NCI-H2081 (cell line): ENCODE measurements at places on chromosomes 13 and 19.
A peak's percentile ranks its signal among the peaks of the same experiment; 100 is the strongest.

DNA sequence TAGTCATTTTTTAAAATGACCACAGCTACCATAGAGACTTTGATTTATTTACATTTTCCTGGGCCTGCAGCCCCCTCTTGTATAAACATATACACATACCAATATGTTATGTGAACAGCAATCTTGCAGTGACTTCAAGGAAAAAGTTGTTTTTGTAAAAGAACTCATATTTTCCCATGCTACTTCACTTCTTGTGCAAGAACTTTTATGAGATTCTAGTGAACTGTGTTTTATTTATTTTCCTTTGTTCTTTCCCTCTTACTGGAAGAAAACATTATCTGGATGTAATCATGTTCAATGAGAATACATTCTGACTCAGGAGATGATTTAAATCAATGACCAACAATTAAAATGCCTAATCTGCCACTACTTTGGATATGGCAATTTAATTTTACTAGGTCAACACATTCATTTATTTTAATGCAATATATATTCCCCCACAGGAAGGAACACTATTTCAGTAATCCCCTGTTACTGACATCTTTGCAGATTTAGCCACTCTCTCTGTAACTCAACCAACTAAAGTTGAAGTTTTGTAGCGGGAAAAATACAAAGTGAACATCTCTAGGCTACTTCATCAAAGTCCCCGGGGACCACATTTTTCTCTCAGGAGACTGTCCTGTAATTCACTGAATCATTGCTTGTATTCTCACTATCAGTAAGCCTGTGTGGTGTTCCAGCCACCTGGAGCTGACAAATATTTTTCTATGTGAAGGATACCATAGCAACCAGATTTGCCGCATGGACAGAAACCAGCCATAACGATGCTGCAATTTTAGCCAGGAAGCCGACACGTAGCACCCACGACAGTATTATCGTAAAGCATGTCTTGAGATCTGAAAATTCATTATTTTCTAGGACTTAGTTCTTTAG is 90.5 kb downstream of the STARD13 start:
- DNase-seq, result peak; percentile 43

DNA sequence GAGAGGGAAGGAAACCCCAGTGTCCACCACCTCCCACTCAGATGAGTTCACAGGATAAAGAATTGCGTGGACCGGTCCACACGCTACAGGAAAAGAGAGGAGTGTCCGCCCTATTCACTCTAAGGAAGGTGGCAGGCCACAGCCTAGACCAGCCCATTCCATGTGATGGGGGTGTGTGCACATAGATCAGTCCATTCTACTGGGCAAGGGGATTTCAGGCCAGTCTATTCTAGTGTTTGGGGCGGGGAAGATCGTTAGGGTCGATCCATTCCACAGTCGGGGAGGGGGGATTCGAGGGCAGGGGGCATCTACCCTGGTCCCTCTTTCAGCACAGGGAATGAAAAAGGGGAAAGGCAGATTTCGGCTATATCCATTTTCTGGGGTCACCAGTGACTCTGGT is 7.8 kb downstream of the FIZ1 start:
- no peak for DNase-seq

GRCh38 chr19:46704379-46705076 is 12.4 kb downstream of the PRKD2 start:
- peak; percentile 9 for DNase-seq

GRCh38 chr19:1001538-1002166 is 1.4 kb downstream of the GRIN3B start:
- DNase-seq, result peak; percentile 40

DNA sequence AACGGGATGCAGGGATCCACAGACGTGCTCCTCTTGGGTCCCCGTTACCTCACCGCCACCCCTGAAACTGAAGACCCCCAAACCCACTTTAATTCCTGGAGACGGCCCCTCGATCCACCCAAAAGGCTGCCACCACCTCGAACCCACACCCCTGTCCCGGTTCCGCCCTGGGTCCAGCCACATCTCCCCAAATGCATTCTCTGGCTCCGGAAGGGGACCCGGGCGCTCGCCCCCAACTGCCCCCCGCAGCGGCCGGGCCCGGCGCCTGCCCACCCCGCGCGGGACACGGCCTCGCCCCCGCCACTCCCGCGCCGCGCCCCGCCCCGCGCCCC is 219 bp upstream of the FSTL3 start:
- DNase-seq, result no peak

- no peak for DNase-seq
Observed at GRCh38 chr13:86445206-86445605, 646.0 kb upstream of the SLITRK6 start.

DNA sequence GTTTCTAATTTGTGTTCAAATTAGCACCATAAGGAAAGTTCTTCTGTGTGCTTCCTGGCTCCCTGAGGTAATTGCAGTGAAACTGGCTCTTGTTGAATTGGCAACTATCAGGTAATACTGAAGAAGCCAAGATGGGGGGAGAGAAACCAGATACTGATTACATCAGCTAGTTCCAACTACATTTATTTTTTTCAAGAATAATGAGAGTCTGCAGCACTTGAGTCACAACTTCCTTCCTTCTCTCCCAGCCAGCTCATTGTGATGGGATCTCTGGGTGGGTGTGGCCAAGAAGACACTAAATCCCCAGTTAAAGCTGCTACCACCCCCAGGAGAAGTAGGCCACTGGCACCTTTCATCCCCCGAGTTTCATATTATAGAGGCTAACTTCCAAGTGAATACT is 100.7 kb upstream of the RXFP2 start:
- DNase-seq, result no peak

- DNase-seq, result no peak
Observed at GRCh38 chr19:28820289-28820688, 392.7 kb downstream of the UQCRFS1 start.

- DNase-seq, result no peak
Observed at GRCh38 chr19:50024719-50025021, 502 bp downstream of the VRK3 start.

DNA sequence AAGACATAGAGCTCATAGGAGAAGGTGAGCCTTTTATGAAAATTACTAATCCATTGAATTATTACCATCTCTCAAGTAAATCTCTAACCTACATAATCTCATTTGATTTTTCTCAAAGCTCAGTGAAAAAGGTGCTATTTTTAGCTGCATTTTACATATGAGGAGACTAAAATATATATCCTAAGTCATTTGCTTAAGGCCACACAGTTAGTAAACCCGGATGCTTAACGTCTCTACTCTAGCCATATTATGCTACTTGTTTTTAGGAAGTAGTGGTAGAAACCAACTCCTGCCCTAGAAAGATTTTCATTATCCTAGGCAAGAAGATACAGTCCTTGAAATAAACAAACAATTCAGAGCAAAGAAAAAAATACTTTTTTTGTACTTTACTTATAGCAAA is 108.9 kb downstream of the RBM26 start:
- DNase-seq, result no peak

DNA sequence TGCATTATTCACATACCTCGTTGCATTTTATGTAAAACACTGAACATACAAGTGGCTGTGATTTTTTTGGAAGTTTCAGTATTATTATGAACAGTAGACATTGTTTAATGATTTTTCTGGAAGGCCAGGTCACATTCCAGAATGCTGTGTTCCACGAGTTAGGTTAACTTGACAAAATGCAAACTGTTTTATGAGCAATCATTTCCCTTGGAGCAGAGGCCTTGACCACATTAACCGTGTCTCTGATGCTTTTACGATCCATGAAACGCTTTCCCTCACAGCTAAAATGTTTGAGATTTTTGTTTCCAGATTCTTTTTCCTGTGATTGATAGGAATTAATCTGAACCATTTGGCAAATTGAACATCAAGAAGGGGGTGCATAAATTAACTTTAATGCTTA is 57.8 kb downstream of the MBNL2 start:
- DNase-seq, result no peak

DNA sequence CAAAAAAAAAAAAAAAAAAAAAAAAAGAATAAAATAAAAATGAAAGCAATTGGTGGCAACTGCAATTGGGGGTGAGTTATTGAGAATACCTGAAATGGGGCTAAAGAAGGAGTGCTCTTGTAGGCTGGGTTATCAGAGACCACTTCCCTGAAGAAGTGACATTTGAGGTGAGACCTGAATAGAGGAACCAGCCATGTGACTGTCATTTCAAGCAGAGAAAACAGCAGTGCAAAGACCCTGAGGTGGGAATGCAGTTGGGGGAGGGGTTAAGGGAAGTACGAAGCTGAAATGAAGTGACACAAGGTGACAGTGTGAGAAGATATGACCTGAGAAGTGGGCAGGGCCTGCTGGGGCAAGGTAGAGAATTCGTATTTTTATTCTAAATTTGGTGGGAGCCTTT is 4.3 kb upstream of the PALM3 start:
- no peak for DNase-seq

DNA sequence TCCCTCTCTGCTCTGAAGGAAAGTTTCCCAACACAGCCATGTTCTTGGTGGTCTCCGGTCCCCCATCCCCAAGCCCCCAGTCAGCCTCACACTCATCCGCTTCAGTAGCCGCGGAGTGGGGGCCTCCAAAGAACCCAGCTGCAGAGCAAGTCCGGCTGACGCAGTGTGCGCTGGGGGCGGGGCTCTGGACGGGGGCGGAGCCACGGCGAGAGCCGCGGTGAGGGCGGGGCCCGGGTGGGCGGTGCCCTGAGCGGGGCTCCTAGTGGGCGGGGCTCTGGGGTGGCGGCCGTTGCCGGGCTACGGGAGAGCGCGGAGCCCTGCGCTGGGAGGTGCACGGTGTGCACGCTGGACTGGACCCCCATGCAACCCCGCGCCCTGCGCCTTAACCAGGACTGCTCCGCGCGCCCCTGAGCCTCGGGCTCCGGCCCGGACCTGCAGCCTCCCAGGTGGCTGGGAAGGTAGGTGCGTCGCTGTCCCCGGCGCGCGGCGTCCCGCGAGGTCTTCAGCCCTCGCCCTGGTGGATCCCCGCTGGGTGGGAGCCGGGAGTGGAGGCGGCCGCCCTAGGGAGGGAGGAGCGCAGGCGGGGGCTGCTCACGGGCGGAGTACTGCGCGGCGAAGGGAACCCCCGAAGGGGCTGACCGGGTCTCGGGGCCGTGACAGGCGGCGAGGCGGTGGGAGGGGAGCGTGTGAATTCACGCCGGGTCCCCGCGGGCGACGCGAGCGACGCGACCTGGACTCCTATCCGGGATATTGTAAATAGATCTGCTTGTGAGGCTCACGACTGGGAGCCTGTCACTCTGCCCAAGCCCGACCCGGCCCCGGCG is 9.1 kb downstream of the TNFRSF19 start:
- DNase-seq, result peak; percentile 83

DNA sequence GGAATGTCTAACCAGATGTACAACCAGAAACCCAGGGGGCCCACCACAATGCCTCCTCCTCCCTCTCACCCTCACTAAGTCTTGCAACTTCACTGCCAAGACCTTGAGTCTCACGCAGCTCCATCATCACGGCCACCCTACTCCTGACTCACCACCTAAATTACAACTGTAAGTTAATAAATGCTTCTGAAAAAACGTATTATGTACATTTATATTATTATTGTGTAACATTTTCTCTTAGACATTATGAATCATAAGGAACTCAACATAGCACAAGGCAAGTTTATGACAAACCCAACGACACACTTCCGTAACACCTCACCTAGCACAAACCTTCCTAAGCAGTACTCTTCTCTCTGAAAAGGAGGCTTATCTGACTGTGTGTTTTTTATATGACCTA is 20.7 kb downstream of the MIPEP start:
- no peak for DNase-seq

- no peak for DNase-seq
Observed at GRCh38 chr13:43031881-43032280, 8.5 kb downstream of the DNAJC15 start.

DNA sequence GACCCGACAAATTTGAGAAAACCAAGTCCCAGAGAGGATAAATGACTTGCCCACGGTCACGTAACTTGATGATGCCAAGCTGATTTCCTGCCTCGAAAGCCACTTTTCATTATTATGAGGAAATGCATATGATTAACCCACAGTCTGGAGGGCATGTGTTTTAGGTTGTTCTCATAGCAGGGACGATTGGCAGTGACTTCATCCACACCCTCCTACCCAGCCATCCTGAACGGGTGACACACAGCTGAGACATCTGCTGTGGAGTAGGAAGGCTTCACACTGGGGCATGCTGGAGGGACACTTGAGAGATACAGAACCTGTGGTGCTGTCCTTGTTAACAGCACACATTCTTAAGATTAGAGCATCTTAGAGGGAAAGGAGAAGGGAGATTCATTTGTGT is 65.4 kb upstream of the WDFY2 start:
- DNase-seq, result no peak

DNA sequence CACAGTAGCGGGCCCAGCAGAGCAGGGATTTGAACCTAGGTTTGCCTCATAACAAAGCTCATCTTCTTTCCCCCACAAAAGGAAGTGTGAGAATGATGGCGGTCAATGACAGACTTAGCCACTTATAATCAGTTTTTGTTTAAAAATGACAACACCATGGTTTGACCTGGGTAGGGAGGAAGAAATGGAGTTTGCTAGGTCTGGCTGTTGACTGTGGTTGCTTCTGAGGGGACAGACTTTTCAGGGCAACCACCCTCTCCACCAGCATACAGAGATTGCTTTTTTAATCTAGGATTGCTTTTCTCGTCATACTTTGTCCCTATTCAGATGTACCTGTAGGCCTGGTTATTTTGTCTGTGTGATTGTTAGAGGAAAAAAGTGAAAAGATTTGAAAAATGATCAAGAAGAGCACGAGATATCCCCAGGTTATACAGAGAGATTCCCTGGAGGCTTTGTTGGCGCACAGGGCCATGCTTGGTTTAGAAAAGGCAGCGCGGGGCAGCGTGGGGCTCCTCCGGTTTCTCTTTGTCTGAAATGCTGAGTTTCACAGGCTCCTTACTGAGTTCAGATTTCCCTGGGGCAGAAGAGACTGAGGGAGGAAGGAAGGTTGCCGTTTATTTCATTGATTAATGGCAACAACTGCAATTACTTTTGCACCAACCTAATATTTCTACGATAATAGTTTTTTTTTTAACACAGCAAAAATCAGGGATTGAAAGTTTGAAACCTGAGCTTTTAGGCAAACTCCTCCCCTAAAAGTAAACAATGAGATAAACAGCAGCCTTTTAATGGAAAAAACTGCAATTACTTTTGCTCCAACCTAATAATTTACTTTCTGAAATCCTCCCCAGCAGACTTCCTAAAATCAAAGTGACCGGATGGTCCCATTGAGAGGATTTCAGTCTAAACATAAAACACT is 97.0 kb upstream of the RNF113B start:
- peak; percentile 46 for DNase-seq

DNA sequence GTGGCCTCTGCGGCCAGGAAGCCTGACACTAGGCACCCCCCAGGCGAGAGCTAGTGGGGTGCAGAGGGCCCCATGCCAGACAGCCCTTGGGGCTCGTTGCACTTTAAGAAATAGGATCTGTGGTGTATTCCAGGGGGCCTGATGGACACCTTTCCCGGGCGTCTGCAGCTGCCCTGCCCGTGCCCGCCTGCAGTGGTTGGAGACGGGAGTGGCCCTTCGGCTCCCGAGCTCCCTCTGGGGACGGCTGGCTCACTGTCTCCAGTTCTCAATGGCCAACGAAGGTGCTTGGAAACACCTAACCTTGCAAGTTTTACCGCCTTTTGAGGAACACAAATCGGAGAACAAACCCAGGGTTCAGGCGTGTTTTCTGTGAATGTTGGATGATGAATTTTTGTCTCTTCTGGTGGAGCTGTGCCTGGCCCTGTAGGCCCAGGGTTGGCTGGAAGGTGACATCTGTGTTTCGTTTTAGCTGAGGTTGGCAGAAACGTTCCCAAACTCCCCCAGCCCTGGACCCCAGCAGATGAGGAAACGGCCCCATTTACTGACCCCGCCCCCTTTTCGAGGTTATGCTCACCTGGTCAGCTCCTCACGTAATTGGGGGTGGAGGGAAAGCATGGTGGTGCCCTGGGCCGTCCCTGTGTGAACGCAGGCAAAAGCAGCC is 17.4 kb upstream of the NPAS1 start:
- DNase-seq, result no peak

GRCh38 chr19:38699027-38699346 is 45.3 kb downstream of the CAPN12 start:
- DNase-seq, result no peak
